ENCODE measurements at places on chromosomes 16 and 17. TPM values are rescaled to one million over a fixed set of nuclear protein-coding genes. Genes with fewer than 3 reads are reported as not detected.

- peaks cover 20% of the 10 kb centered on the region for H3K4me1 ChIP-seq
- H3K27ac ChIP-seq, result no peak overlapping the region
- DNase-seq, result peak; percentile 25
- peaks cover 2% of the 10 kb centered on the region for H3K27me3 ChIP-seq
- no peak overlapping the region for H3K4me3 ChIP-seq
These were observed 20.1 kb upstream of the KRT19 start for GRCh38 chr17:41547921-41548843.

DNA sequence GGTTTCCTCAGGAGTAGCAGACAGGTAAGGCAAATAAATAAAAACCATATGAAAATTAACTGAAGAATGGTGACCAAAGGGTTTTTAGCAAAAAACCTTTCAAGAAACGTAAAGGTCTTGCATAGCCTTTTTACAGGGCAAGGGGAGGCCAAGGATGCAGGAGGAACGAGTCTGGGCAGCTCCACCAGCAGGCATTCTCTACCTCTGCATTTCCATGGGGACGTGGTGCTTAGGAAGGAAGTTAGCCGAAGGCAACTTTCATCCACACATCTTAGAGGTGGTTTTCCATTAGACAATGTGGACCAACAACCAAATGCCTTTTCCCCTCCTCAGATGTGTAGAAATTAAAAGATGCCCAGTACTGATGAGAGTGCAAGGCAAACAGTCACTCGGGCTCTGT is 20.7 kb downstream of the TOM1L2 start:
- H3K27me3 ChIP-seq, result no peaks in the 10 kb centered on the region
- H3K36me3 ChIP-seq, result no peaks in the 10 kb centered on the region
- H3K4me3 ChIP-seq, result no peak overlapping the region

Gene BCL7C
- 34.0 TPM for polyA plus RNA-seq

- peak; percentile 60 for DNase-seq
- peaks cover 35% of the 10 kb centered on the region for H3K4me1 ChIP-seq
- H3K4me3 ChIP-seq, result no peak overlapping the region
- peaks cover 22% of the 10 kb centered on the region for H3K36me3 ChIP-seq
These were observed 13.1 kb upstream of the SREBF1 start for GRCh38 chr17:17849845-17850373.

DNA sequence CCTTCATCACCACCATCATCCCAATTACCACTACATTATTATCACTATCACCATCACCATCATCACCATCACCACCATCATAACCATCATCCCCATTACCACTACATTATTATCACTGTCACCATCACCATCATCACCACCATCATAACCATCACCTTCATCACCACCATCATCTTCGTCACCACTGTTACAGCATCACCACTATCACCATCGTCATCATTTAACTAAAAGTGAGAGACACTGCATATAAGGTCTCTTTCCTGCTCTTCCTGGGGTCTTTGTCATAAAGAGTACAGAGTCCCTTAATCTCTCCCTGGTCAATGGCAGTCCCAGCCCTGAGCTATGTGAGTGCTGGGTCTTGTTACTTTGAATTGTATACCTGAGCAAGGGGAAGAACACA is 133.5 kb downstream of the CMIP start:
- no peak overlapping the region for H3K4me3 ChIP-seq
- no peak overlapping the region for H3K27ac ChIP-seq
- peaks cover 8% of the 10 kb centered on the region for H3K4me1 ChIP-seq
- no peaks in the 10 kb centered on the region for H3K36me3 ChIP-seq
